ENCODE measurements at places on chromosomes 7 and 10.
A peak's percentile ranks its signal among the peaks of the same experiment; 100 is the strongest.

- DNase-seq, result no peak
Observed at GRCh38 chr10:126839094-126839761, 66.0 kb upstream of the DOCK1 start.

DNA sequence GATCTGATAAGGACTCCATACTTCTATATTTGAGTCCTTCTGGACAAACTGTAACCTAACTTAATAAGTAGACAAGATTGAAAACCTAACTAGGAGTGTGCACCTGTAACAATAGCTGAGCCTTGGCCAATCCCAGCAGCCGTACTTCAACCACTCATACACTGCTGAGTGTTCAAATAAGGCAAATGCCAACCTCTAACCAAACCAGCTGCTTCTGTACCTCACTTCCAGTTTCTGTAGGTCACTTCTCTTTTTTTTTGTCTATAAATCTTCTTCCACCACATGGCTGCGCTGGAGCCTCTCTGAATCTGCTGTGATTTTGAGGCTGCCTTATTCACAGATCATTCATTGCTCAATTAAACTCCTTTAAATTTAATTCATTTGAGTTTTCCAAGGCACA is 753.2 kb downstream of the DNAJB9 start:
- DNase-seq, result no peak

- peak; percentile 70 for DNase-seq
Observed at GRCh38 chr10:61662794-61663259, at the start of gene CABCOCO1. Gene CABCOCO1, plus strand, starts transcription at chr10:61662929. Its CDS starts 44 bp downstream, at chr10:61662973.

GRCh38 chr10:106519376-106520030 is 645.0 kb downstream of the SORCS1 start:
- no peak for DNase-seq

DNA sequence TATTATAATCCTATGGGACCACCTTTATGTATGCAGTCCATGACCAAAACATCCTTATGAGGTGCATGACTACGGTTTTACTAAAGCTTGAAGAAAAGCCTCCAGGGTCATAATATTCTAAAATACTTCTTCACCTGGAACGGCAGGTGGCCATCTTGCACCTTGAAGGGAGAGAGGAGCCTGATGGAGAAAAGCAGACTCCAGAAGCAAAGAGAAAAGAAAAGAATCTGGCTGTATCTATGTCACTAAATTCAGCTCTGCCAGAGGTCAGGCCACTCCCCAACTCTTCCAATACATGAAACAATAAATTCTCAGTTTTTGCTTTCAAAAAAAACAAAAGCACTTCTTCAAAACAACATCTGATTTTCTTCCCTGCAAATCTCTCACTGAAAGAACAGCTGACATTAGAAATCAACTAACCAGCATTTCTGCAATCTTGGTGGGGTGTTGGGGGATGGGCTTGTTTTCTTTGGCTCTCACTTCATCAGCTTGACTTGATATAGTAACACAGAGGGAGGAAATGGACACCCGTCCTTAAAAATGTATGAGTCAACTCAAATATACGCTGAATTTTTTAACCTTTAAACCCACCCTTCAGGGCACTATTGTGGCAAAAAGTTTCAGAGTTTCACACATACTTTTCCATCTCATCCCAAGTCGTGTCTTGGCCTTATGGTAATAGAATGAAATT is 21.7 kb downstream of the HIBADH start:
- DNase-seq, result peak; percentile 93

GRCh38 chr10:111439034-111439842 is 362.4 kb downstream of the ADRA2A start:
- no peak for DNase-seq

GRCh38 chr10:110568055-110568735 is 700 bp downstream of the SMC3 start:
- peak; percentile 47 for DNase-seq

GRCh38 chr10:93968540-93968945 is 25.2 kb upstream of the PLCE1 start:
- DNase-seq, result no peak

GRCh38 chr7:21507627-21508343 is 35.1 kb upstream of the DNAH11 start:
- peak; percentile 48 for DNase-seq
